Cardiac muscle cell (in vitro differentiated cells and primary cell): ENCODE measurements at places on chromosomes 6 and 20. TPM values are rescaled to one million over a fixed set of nuclear protein-coding genes. Genes with fewer than 3 reads are reported as not detected.

ZMYND8 gene
- 33.0 and 45.0 TPM in 2 replicates for total RNA-seq

B3GALT4 gene
- 11.7 and 15.5 TPM in 2 replicates for total RNA-seq

OXT gene
- not detected in 2 replicates for total RNA-seq

ZSCAN23 gene
- total RNA-seq: 6.9 and 11.3 TPM in 2 replicates

RAB44 gene
- total RNA-seq: not detected in 2 replicates

KIF3B gene
- total RNA-seq: 13.0 and 13.2 TPM in 2 replicates

TMEM200A gene
- total RNA-seq: 0.12 and 0.18 TPM in 2 replicates

ZC2HC1B gene
- not detected in 2 replicates for total RNA-seq

DNA sequence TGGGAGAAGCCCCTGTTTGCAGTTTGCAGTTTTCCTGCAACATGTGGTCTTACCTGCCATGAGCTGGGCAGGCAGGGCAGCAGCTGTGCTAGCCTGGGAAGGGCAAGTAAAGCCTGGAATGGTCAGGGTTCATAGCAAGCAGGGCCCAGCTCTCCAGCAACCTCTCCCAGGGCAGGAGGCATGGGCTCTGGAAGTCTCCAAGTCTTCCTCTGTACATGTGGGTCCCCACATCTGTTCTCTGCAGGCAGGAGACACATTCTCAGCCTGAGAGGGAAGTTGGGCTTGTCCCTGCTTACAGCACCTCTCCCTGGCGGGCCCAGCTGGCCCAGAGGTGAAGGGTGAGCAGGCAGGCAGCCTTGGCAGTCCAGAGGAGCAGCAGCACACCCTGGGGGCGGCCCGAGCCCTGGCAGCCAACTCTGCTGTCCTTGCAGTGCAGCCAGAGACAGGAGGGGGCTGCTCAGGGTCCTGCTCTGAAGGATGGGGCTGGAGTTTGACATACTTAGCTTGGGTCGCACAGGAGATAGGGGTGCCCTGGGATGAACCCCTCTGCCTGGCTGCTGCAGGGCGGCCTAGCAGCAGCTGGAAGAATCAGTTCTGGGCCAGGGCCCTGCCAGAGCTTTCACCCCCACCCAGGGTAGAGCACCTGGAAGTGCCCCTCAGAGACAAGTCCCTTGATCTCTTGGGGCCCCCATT, 176.0 kb downstream of the MRPL14 start:
- peak overlapping the region; percentile 26 for H3K27ac ChIP-seq
- peaks cover 28% of the 10 kb centered on the region for H3K4me1 ChIP-seq
- H3K27me3 ChIP-seq: no peaks in the 10 kb centered on the region
- H3K4me3 ChIP-seq: no peak overlapping the region
- DNase-seq: peak; percentile 60

DNA sequence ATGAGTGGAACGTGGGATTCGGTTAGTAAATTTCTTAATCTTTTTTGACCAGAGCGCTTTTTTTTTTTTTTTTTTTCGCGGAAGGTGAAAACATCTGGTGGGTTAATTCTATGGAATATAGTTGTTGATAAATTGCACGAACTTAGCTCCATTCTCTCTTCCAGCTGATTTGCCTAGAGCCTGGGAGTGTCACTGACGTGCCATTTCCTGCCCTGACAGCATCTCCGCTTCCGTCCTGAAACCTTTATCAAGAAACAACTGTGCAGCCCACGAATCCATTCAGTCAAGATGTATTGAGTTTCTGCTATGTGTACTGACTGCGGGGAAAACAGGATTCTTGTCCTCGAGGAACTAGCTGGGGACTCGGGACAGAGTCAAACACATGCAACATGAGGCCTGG, 59.5 kb upstream of the TGM3 start:
- H3K27me3 ChIP-seq: no peaks in the 10 kb centered on the region
- H3K4me1 ChIP-seq: peaks cover 7% of the 10 kb centered on the region
- H3K27ac ChIP-seq: peak overlapping the region; percentile 55
- no peak overlapping the region for H3K4me3 ChIP-seq

DNA sequence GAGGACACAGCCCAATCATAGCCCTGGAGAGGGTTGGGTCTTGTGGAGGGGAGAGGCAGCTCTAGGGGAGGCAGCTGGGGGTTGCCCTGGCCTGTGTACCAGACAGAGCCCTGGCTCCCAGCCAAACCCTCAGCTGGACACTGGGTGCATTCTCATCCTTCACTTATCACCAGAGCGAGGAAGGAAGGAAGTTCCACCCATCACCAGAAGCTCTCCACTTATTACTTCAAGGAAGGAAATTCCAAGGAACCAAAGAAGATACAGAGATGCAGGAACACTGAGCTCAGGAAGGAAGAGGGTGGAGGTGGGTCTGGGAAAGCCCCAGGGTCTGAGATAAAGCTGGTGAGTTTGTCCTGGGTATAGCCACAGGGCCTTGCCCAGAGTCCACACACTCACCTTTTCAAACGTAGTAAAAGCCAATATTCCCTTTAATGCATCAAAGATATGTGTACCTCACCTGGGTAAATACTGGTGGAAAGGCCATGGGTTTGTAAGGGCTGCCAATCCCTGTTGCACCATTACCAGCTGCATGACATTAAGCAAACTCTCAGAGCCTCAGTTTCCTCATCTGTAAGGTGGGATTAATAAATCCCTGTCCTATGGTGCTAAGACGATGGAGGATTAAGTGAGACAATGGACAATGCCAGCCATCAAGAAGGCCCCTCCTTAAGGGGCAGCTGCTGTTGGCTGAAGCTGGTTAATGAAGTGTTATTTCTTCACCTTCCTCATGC, 109.7 kb upstream of the NAA20 start:
- H3K4me3 ChIP-seq: no peak overlapping the region
- H3K27me3 ChIP-seq: no peaks in the 10 kb centered on the region
- no peaks in the 10 kb centered on the region for H3K4me1 ChIP-seq

DNA sequence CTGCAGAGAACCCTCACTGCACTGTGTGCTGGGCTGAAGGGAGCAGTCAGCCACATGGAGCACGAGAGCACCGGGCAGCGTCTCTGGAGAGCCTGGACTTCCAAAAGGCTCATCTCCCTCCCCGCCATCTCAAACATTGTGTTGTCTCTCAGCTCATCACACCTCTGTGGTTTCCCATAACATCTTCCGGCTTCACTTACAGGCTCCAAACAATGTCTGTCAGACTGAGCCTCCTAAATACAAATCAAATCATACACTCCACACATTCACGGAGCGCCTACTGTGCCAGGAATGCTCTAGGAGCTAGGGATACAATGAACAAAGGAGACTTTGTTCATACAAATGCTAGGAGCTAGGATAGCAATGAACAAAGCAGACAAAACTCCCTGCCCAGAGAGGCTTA, 398.0 kb downstream of the RNGTT start:
- DNase-seq: no peak
- no peaks in the 10 kb centered on the region for H3K36me3 ChIP-seq
- H3K27ac ChIP-seq: no peak overlapping the region
- no peaks in the 10 kb centered on the region for H3K4me1 ChIP-seq

- no peak overlapping the region for H3K4me3 ChIP-seq
- DNase-seq: no peak
- H3K36me3 ChIP-seq: no peaks in the 10 kb centered on the region
- no peak overlapping the region for H3K27ac ChIP-seq
- H3K4me1 ChIP-seq: no peaks in the 10 kb centered on the region
Observed at GRCh38 chr20:18256440-18257090, 31.8 kb upstream of the ZNF133 start.

DNA sequence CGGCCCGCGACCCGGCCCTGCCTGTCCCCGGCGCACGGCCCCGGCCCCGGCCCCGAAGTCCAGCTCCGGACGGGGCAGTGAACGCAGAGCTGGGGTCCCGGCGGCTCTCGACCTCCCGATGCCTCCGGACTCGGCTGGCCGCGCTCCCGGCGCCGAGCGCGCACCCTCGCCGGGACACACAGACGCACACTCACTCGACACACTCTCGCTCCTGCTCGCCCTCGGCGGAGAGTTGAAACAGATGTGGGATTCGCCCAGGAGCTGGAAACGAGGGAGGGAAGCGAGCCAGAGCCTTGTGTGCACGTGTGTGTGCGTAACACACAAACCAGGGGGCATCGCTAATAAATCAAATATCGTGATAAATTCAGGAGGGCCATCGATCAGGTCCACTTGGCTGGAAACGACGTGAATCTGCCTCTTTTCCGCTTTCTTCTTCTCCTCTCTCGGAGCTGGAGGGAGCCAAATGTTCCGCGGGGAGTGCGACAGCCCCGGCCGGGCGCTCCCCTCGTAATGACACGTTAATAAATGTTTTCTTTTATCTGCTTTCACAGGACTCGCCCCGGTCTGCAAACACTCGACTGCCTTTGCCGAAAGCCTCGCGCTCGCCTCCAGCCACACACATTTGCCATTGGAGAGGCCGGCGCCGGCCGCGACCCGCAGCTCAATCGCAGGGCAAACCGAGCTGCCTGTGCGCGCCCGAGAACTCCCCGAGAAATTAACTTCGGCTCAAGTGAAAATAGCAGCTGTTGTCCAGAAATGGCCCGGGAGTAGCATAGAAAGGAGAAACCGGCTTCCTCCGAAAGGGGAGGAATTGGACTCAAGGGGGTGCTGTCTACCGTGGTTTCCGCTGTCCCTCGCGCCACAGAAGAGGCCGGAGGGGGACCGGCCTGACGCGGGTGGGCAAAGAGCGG, 828 bp upstream of the SULF2 start:
- no peaks in the 10 kb centered on the region for H3K4me1 ChIP-seq
- H3K27me3 ChIP-seq: peaks cover 10% of the 10 kb centered on the region
- no peak overlapping the region for H3K27ac ChIP-seq
- peak overlapping the region; percentile 59 for H3K4me3 ChIP-seq

DNA sequence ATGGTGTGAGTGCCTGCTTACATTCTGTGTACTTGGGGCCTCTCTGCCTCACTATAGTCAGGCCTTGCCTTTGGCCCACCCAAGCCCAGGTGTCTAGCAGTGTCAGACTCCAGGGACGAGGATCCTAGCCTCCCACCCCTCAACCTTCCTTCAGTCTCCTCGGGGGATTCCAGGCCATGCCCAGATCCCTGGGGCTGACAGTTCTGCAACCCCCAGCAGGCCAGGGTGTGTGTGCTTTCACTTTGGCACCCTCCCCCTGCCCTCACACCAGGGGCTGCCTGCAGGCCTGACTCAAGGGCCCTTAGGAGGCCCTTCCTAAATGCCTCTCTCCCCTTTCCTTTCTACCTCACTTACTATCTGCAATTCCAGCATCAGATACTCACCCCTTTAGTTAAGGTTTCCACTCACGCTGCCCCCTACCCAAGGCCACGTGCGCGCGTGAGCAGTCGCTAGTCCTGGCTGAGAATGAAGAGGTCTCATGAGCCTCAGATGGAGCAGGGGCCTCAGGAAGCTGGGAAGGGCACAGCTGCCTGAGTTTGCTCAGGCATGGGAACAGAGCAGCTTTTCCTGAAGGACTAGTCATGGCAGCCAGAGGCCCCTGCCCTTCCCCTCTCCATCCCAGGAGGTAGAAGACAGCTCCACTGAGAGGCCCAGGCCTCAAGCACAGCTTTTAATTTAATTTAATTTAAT, 859 bp upstream of the CLPS start:
- no peaks in the 10 kb centered on the region for H3K36me3 ChIP-seq
- no peak overlapping the region for H3K27ac ChIP-seq
- no peaks in the 10 kb centered on the region for H3K4me1 ChIP-seq
- H3K27me3 ChIP-seq: no peaks in the 10 kb centered on the region
- DNase-seq: no peak
- H3K4me3 ChIP-seq: no peak overlapping the region

GRCh38 chr6:34521463-34522285, 34.5 kb downstream of the SPDEF start:
- no peak overlapping the region for H3K27ac ChIP-seq
- no peak for DNase-seq
- H3K4me3 ChIP-seq: no peak overlapping the region
- no peaks in the 10 kb centered on the region for H3K27me3 ChIP-seq
- no peaks in the 10 kb centered on the region for H3K36me3 ChIP-seq

DNA sequence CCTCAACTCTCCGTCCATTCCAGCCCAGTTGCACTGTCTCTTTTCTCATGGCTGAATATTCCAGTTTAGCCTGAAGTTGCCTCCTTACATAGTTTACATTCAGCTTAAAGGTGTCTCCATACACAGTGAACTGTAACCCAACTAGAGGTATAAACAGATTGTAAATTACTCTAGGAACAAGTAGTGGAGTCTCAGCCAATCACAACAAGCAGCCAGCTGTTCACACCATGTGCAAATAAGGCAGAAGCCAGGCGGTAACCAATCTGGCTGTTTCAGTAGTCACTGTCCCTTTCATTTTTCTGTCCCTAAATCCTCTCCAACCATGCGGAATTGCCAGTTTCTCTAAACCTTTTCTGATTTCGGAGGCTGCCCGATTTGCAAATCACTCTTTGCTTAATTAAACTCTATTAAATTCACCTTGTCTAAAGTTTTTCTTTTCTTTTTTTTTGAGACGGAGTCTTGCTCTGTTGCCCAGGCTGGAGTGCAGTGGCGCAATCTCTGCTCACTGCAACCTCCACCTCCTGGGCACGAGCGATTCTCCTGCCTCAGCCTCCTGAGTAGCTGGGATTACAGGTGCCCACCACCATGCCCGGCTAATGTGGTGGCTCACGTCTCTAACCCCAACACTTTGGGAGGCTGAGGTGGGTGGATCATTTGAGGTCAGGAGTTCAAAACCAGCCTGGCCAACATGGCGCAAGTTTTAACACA, 37.6 kb upstream of the GFOD1 start:
- no peak for DNase-seq
- H3K4me1 ChIP-seq: peaks cover 31% of the 10 kb centered on the region
- H3K27ac ChIP-seq: peak overlapping the region; percentile 69
- H3K4me3 ChIP-seq: no peak overlapping the region
- H3K27me3 ChIP-seq: no peaks in the 10 kb centered on the region

DNA sequence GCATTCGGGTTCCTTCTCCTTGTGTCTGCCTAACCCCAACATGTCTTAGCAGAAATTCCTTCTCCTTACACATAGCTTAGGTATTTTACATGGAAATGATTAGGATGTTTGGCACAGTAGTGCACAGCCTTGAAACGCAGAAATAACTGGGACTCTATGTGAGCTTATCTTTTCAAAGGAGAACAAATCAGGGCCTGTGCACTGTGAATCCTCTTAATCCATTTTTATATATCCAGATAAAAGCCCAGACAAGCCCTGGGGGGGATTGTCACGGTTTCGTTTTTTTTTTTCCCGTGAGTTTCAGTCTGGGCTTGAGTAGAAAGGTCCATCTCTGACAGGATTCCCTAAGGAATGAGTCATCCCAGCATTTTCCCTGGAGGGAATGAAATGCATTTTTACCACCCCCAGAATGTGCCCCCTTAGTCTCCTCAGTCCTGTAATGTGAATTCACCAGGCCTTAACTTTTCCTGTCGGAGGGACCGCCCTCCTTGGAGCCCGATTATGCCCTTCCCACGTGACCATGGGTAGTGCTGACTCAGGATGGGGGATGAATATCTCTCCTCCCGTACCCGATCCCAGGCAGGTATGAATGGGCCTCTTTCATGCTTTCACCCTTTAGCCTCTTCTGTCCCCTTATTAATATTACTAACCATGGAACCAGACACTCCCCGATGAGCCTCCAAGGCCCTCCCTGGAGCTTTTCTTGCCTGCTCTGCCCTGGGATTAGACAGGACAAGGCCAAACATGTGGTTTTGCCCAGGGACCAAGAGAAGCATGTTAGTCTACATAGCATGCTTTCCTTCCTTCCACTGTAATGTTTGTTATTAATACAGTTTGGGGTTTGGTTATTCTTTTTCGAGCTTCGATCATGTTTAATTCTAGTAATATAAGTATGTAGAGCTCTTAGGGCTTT, 23.9 kb upstream of the NAA20 start:
- peak overlapping the region; percentile 71 for H3K27ac ChIP-seq
- H3K36me3 ChIP-seq: peaks cover 10% of the 10 kb centered on the region
- H3K27me3 ChIP-seq: no peaks in the 10 kb centered on the region
- H3K4me1 ChIP-seq: peaks cover 42% of the 10 kb centered on the region

GRCh38 chr6:44742828-44743372, 355.4 kb downstream of the CDC5L start:
- H3K36me3 ChIP-seq: no peaks in the 10 kb centered on the region
- H3K27me3 ChIP-seq: no peaks in the 10 kb centered on the region
- H3K27ac ChIP-seq: no peak overlapping the region

- H3K4me1 ChIP-seq: peaks cover 18% of the 10 kb centered on the region
- no peak overlapping the region for H3K27ac ChIP-seq
- peak; percentile 63 for DNase-seq
- no peaks in the 10 kb centered on the region for H3K27me3 ChIP-seq
- no peak overlapping the region for H3K4me3 ChIP-seq
- H3K36me3 ChIP-seq: no peaks in the 10 kb centered on the region
Observed at GRCh38 chr6:100549406-100550167, 84.9 kb upstream of the SIM1 start.
